RCC 7860 (cell line): ENCODE measurements at places on chromosomes 3 and 15.

GRCh38 chr15:95501865-95502264, 828.6 kb upstream of the NR2F2 start:
- no peak for DNase-seq

- DNase-seq: no peak
These were observed 16.0 kb downstream of the C15orf62 start for GRCh38 chr15:40785814-40786213.

DNA sequence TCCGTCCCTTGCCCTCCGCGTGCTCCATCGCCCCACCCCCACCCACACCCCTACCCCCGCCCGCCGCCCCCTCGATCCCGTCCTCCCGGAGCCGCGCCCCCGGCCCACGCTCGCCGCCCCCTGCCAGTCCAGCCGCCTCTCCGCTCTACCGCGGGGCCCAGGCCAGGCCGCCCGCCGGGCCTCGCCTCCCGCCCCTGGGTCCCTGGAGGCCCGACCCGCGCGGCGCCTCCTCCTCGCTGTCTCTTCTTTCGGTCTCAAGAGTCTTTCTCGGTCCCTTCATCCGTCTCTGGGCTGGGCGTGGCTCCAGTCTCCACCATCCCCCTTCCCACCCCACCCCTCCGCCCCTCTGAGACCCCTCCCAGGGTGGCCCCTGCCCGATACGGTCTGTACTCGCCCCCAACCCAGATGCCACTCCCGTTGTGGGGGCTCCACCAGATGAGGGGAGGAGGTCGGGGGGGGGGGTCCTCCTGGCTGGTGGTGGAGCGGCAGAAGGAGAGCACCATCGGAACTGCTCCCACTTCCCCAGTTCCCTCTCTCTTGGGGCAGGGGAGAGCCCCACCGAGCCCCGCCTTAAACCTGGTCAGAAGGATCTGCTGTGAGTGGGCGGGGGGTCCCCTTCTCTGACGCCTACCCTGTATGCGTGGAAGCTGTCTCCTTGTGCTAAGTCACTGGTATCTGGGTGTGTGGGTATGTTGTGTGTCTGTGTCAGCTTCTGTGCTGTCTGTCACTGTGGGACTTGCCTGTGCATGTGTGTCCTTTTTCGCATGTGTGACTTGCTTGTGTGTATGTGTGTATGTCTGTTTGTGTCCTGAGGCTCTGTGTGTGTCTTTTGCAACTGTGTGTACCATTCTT, 1.0 kb downstream of the PRKCD start:
- no peak for DNase-seq

GRCh38 chr3:186471771-186472170, 72.4 kb downstream of the CRYGS start:
- DNase-seq: no peak

- DNase-seq: no peak
These were observed 117.0 kb downstream of the FOXP1 start for GRCh38 chr3:71466483-71466882.

DNA sequence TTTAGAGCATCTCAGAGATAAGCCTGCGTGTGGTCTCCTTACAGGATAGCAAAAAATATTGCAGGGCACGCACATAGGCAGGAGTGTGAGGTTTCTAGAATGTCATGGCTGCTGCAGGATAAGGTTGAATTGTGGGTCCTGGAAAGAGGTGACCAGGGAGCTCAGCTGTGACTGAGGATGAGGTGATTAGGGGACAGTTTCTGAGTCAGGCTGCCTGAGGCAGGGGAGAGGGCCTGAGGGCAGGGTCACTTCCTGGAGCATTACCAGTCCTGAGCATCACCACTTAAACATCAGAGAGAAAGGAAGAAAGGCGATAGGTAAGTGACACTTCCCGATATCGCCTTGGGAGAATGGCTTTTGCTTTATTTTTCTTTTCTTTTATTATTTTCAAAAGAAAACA, 813.8 kb downstream of the TUSC7 start:
- peak; percentile 29 for DNase-seq

DNA sequence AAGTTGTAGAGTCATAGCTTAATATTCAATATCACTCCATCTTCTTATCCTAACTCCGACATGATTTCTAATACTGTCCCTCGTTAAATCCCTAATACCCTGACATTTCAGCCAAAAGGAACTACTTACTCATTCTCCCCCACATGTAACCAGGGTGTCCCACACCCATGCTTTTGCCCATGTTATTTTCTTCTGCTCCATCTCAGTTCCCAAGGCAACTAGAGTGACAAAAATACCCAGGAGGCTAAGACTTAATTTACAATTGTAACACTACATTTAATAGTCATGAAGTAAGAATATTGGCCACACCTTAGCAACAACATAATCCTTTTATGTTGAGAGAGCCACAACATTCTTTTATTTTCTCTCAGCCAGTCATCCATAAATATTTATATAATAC, 248.5 kb upstream of the TGFBR2 start:
- no peak for DNase-seq
